ENCODE measurements at places on chromosomes 6 and 20.
A peak's percentile ranks its signal among the peaks of the same experiment; 100 is the strongest.

- no peak for DNase-seq
These were observed 195.1 kb downstream of the HDGFL1 start for GRCh38 chr6:22764496-22764895.

DNA sequence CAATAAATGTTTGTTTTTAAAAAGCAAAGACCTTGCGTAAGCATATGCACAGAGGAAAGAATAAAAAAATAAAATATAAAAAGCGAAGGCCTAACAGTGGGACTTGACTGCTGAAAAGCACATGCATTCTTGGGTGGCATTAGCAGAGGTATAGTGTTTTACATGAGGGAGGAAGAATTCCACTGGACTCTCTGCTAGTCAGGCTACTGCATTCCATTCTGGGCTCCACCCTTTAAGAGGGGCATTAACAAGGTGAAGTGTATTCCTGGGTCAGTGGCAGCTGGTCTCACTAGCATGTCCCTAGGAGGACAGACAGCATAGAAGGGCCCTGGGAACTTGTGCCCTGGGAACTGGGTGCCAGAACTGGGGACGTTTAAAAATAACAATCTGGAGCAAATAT lies 134.1 kb downstream of the SOBP start:
- no peak for DNase-seq

- DNase-seq, result no peak
These were observed 187.1 kb upstream of the TCF21 start for GRCh38 chr6:133701633-133702331.

- DNase-seq, result no peak
These were observed 33.2 kb downstream of the SCGN start for GRCh38 chr6:25685251-25685650.

GRCh38 chr20:63517376-63518309 lies 2.9 kb upstream of the PPDPF start:
- no peak for DNase-seq

DNA sequence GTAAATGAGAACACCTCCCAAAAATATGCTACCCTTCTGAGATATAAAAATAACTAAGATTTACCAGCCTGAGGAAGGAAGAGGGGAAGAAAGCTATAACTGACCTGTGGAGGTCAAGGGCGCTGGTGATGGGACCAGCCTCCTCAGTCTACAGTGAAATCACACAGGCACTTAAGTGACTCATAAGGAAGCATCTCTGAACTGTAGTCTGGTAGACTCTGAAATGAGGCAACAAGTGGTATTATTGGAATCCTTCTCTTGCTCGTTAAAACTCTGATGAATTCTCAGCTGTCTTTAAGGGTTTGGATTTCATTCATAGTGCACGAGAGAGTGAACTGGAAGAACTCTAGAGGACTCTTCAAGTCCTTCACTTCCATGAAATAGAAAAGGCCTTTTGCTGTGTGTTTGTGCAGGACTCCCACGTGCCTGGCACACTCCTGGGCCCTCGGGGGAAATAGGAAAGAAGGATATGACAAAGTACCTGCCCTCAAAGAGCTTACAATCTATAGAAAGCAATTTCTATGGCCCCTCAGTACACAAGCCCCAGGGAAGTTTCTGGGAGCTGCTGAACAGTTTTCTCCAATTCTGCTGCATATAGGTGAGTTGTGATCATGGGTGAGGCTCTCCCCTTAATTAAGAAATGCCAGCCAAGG lies 231.8 kb upstream of the RREB1 start:
- no peak for DNase-seq

GRCh38 chr20:47127999-47128398 lies 228.5 kb downstream of the ZMYND8 start:
- no peak for DNase-seq

GRCh38 chr6:147131532-147132128 lies 72.6 kb upstream of the STXBP5 start:
- no peak for DNase-seq

- DNase-seq, result no peak
These were observed 468.7 kb downstream of the FRK start for GRCh38 chr6:115592025-115592424.

DNA sequence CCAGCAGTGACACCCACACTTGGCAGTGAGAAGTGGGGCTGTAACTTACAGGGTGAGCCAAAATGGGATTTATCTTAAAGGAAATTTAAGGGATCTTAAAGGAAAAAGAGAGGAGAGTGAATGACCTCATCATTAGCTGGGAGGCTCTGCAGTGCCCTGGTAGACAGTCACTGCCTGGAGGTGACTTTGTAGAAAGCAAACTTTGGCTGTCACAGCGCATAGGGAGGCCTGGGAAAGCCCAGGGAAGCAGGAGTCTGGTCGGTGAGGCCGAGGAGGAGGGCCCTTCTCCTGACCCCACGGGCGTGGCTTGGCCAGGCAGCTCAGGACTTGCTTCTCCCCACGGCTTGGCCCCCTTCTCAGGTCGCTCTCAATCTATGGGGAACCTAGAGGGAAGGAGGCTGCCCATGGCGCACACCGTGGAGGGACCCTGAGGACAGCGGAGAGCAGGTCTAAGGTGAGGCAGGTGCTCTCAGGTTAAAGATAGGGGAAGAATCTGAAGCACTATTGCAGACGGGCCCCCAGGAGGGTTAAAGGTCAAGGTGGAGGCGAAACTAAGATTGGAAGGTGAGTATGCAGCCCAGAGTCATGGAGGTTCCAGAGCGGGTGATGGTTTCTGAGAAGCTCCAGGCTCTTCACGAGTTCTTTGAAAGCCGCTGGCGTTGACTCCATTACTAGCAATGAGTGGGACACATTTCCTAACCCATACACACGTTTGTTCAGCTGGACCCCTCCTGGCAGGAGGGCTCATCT lies 15.6 kb upstream of the RIPK1 start:
- DNase-seq, result no peak

DNA sequence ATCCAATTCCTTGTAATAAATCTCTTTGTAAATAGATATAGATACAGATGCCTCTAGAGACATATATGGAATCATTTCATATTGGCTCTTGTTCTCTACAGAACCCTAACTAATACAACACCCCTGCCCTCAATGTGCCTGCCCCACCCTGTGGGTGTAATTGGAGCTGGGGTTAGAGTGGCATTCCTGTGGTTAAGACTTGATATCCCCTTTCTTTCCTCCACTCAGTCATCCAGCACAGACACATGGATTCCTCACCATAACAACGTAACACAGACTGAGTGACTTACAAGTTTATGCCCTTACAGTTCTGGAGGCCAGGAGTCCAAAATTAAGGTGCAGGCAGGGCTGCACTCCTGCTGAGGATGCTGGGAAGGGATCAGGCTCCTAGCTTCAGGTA lies 42.8 kb downstream of the C6orf118 start:
- DNase-seq, result no peak

DNA sequence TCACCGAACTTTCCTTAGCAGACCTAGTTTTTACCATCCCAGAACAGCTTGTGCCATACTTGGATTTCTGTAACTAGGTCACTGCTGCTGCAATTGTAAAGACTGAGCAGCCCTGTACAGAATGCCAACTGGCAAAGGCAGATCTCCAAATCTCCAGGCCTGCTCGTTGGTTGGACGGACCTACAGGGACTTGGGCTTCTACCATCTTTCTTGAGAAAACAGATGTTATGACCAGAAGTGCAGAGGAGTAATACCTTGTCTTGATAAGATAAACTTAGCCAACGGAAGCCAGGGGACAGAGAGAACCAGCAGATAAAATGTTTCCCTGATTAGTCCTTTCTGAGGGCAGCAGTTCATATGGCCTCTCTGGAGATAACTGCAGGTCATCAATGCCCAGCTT lies 304.1 kb downstream of the RFPL4B start:
- no peak for DNase-seq

GRCh38 chr20:33291830-33292355 lies 8.9 kb downstream of the BPIFB1 start:
- DNase-seq, result peak; percentile 44

GRCh38 chr6:106477790-106478189 lies 117.3 kb downstream of the CRYBG1 start:
- no peak for DNase-seq

- DNase-seq, result no peak
These were observed 25.0 kb downstream of the MAP1LC3A start for GRCh38 chr20:34583544-34583943.

DNA sequence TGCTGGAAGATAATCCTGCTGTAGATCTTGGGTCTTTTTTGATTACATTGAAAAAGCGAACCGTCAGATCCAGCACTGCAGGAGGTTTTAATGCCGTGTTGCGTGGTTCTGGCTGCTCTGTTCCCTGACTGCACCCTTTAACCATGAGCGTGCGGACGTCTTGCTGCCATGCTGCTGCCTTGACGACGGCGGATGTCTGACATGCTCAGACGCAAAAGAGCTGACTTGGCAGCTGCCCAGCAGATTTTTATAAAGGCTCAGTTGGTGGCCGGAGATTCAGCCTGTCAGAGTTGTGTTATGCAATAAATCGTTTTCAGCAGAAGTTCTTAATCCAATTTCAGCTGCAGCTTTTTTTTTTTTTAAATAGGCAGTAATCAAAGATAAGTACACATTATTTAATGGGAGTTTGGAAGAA lies 119.4 kb downstream of the JARID2 start:
- DNase-seq, result peak; percentile 18

- no peak for DNase-seq
These were observed 77.1 kb downstream of the TMEM170B start for GRCh38 chr6:11614534-11615213.

- no peak for DNase-seq
These were observed 116.9 kb downstream of the TTLL2 start for GRCh38 chr6:167441715-167442206.

DNA sequence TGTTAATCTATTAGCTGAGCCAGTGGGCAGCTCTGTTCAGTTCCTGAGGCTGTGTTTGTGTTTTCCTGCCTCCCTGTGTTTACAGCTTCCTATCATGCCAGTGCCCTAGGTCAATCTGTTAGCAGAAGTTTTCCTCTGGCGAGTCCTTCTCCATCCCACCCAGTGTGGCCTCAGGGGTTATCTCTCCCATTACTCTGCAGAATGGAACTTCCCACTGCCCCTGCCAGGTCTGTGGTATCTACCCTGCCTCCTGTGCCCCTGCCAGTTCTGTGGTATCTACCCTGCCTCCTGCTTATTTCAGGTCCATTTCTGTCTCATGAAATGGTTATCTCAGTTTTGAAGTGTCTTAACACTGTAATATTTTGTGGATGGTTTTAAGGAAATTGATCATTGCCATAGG lies 63.1 kb downstream of the SLX4IP start:
- DNase-seq, result no peak

GRCh38 chr6:39567091-39567490 lies 158.1 kb downstream of the KIF6 start:
- no peak for DNase-seq

GRCh38 chr20:14009208-14009607 lies 13.9 kb downstream of the MACROD2 start:
- no peak for DNase-seq

DNA sequence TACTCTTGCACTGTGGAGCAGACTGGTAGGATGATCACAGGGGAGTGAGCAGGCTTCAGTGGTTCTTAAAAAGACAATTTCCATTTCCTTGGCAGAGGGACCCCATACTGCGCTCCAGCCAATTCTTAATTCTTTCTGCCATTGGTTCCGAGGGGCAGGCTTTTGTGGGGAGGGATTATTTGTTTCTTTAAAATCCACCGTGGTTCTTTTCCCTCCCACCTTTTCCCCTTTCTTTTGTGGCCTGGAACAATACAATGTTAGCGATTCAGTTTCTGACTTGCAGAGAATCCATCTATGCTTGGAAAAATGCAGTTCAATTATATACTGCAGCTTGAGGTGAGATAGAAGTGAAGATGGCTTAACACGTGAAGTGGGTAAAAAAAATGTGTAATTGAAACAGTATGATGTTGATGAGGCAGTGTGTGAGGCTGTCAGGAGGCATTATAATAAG lies 379.0 kb upstream of the FLRT3 start:
- DNase-seq, result no peak

DNA sequence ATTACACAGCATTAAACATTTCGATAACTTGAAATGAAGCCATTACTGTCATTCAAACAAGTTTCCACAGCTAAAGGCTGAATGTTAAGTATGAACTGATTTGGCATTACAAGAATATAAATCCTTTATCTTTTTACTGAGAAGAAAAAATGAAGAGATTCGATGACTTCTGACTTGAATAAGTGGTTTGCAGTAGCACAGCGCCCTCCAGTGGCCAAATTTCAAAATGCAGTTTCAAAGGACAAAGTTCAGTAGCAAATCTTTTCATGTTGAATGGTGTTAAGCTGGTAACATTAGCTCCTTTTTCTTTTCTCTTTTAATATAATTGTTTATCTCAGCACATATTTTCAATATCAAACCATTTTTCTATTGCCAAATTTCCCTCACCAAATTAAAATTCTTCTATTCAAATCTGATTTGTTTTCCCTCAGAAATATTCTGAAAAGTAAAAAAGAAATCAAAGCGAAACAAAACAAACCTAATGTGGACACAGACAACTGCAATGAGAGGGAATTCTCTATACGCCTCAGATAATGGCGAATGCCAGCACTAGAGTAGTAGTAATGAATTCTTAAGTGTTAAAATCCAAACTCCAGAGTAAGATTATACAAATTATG lies 145.7 kb downstream of the BTBD9 start:
- DNase-seq, result peak; percentile 74

DNA sequence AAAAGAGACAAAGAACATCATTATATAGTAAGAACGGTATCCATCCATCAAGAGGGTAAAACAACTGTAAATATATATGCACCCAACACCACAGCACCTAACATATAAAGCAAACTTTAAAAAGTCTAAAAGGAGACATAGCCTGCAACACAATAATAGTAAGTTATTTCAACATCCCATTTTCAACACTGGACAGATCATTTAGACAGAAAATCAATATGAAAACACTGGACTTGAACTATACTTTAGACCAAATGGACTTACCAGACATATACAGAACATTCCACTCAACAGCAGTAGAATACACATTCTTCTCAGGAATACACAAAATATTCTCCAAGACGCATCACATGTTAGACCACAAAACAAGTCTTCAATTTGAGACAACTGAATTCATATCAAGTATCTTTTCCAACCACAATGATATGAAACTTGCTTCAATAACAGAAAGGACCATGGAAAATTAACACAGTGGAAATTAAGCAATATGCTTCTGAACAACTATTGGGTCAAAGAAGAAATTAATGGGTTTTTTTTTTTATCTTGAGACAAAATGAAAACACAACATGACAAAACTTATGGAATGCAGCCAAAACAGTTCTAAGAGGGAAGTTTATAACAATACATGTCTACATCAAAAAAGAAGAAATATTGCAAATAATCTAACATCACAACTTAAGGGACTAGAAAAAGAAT lies 23.9 kb upstream of the ASF1A start:
- no peak for DNase-seq

GRCh38 chr6:11101417-11101816 lies 7.8 kb downstream of the SMIM13 start:
- DNase-seq, result no peak
